Smooth muscle cell of the umbilical artery (primary cell): ENCODE measurements at places on chromosomes 2 and 18. TPM values are rescaled to one million over a fixed set of nuclear protein-coding genes. Genes with fewer than 3 reads are reported as not detected.

Gene SFT2D3
- 4.1 and 5.3 TPM in 2 replicates for total RNA-seq

Gene KDM3A
- total RNA-seq, result 34.7 and 46.1 TPM in 2 replicates

Gene GAL3ST2
- total RNA-seq, result under 0.01 and 0.74 TPM in 2 replicates

Gene SERPINB4
- total RNA-seq, result 0.09 TPM in 1 of 2 replicates, not detected in the other

Gene CFAP65
- total RNA-seq, result not detected in 2 replicates

Gene FOXI3
- total RNA-seq, result not detected in 2 replicates

Gene UPP2
- not detected in 2 replicates for total RNA-seq

Gene NT5C1B
- total RNA-seq, result not detected in 2 replicates

Gene SPHKAP
- total RNA-seq, result not detected in 2 replicates

Gene HJURP
- 1.5 and 9.4 TPM in 2 replicates for total RNA-seq

Gene IL36G
- not detected in 2 replicates for total RNA-seq

Gene PLCL1
- total RNA-seq, result 1.5 and 2.2 TPM in 2 replicates

Gene HOXD9
- 2.7 and 3.6 TPM in 2 replicates for total RNA-seq

Gene SLC11A1
- total RNA-seq, result 0.05 and 0.30 TPM in 2 replicates

Gene EMX1
- not detected in 2 replicates for total RNA-seq

Gene CCNYL1
- total RNA-seq, result 8.0 and 18.6 TPM in 2 replicates

Gene PIEZO2
- total RNA-seq, result 1.1 and 8.0 TPM in 2 replicates

Gene TTC32
- total RNA-seq, result 6.0 and 6.2 TPM in 2 replicates

Gene C2orf81
- 0.30 and 0.78 TPM in 2 replicates for total RNA-seq

Gene KCNG2
- not detected in 2 replicates for total RNA-seq

Gene SPIRE1
- 26.4 and 34.0 TPM in 2 replicates for total RNA-seq

Gene ACKR3
- total RNA-seq, result 0.18 TPM in 1 of 2 replicates, not detected in the other
